ENCODE measurements at places on chromosomes 16 and 17. TPM values are rescaled to one million over a fixed set of nuclear protein-coding genes. Genes with fewer than 3 reads are reported as not detected.

Gene ZDHHC1
- polyA plus RNA-seq = 9.1 TPM

Gene TMEM238L
- polyA plus RNA-seq = 0.97 TPM

DNA sequence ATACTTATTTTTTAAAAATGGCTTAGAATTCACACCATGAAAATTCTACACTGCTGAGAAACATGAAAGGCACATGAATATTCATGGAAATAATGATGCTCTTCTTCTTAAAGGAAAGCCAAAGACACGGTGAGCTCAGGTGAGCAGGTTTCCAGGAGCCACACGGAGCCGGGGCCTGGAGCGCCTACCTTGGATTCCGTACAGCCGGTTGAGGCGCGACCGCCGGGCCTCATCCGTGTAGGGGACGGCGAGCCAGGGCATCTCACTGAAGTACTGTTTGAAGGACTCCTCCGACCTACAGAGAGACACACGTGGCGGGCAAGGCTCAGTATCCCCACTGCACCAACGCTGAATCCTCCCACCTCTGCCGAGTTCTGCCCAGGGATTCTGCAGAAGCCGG is 37.1 kb downstream of the MRM3 start:
- DNase-seq = no peak

DNA sequence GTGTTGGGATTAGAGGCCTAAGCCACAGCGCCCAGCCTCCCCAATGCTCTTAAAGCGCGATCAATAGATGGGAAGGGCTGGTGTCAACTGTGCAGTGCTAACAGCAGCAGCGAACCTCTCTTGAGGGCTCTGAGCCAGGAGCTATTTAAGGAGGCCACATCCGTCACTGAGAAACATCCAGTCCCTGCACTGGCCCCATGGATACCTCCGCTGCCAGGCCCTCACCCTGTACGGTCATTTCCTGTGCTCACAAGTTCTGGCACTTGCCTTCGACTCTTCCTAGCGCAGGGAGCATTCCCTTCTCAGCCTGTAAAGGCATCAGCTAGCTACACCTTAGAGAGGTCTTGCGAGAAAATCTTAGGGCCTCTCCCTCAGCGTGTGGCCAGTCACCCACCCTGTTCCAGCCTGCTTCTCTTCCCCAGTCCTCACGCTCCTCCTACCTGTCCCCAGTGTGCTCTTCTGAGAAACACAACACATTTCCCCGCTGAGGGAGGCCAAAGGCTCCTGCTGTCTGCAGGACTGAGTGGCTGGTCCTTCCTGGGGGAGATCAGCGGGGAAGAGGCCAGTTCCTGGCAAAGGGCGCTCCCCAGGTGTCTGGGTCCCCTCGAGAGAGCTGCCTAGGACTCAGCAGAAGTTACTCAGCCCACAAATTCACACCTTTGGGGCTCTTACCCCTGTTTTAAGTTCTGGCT is 28.6 kb downstream of the GTF3C1 start:
- DNase-seq = no peak

- peak; percentile 63 for DNase-seq
Measured at GRCh38 chr16:8173111-8173644, 417.1 kb downstream of the TMEM114 start.

GRCh38 chr17:44212507-44213402 is 6.7 kb downstream of the UBTF start:
- no peak for DNase-seq
